ENCODE measurements at places on chromosomes 16 and 17.

DNA sequence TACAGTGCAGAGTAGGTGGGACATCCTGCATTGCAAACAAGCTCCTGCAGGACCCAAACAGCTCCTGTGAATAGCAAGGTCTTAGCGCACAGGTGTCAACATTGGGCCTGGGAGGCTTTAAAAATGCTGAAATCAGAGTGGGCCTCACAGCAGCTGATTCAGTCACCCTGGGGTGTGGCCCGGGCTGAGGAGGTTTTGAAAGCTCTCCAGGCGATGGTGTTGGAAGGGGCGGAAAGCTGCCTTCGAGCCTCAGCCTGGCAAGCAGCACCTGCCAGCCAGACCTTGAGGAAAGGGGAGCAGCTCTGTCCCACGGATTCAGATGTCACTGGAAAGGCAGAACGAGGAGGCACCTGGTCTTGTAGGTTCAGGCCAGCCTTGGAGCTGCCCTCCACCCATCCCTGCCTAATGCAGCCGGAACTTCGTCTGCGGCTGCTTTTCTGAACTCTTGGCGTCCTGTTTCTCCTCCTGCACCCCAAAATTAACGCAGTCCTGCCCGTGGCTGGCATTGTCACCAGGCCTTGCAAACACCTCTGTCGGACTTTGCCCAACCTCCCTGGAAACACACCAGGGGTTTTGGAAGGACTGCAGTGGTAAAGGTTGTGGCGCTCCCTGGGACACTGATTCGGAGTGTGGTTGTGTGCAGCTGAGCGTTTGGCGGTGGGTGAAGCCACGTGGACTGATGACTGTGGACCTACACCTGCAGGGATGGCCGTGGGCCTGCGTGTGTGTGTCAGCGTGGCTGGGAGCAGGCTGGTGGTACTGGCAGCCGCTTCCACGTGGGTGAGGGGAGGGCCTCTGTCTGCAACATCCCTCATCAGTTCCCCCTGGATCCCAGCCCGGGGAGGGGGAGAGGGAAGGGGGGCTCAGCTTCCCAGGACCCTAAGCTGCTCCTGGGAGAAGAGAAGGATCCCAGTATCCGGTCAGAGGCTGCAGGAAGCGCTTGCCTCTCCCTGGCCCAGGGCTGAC is 3.4 kb downstream of the NECAB2 start:
- DNase-seq: no peak

GRCh38 chr16:51544851-51545467 is 393.9 kb upstream of the SALL1 start:
- no peak for DNase-seq

GRCh38 chr17:11293480-11293879 is 52.5 kb downstream of the SHISA6 start:
- no peak for DNase-seq

GRCh38 chr17:3914312-3914670 is 2.0 kb downstream of the P2RX1 start:
- no peak for DNase-seq

DNA sequence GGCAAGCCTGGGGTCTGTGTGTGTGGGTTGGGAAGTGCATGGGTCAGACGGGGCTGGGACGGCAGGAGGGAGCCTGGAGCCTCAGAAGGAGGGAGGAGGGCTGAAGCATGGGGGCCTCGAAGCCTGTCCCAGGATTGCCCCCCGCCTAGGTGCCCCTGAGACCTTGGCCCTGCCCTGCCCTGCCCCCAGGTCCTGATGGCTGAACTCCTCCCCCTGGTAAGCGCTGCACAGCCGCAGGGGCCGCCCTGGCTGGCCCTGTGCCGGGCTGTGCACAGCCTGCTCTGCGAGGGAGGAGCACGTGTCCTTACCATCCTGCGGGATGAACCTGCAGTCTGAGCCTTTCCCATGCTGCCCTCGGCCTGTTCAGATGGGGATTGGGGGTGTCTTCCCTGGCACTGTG is 4.4 kb downstream of the TEDC2 start:
- no peak for DNase-seq

GRCh38 chr17:76735006-76735405 is 2.1 kb downstream of the SRSF2 start:
- peak; percentile 25 for DNase-seq

GRCh38 chr16:71426069-71426879 is 15.6 kb downstream of the TLE7 start:
- DNase-seq: peak; percentile 89

GRCh38 chr17:78174346-78174869 is 6.0 kb downstream of the SYNGR2 start:
- DNase-seq: no peak

DNA sequence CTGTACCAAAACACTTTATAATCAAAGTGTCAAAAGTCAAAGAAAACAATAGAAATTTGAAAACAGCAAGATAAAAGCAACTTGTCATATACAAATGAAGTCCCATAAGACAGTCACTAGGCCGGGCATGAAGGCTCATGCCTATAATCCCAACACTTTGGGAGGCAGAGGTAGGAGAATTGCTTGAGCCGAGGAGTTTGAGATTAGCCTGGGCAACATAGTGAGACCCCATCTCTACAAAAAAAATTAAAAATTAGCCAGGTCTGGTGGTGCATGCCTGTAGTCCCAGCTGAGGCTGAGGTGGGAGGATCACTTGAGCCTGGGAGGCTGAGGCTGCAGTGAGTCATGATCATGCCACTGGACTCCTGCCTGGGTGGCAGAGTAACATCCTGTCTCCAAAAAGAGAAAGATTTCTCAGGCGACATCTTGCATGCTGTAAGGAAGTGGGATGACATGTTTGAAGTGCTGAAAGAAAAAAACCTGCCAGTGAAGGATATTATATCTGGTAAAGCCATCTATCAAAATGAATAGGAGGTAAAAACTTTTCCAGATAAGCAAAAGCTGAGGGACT is 98.7 kb upstream of the NACA2 start:
- peak; percentile 35 for DNase-seq

- DNase-seq: no peak
Measured at GRCh38 chr16:57358086-57358420, 530 bp upstream of the CCL22 start.

DNA sequence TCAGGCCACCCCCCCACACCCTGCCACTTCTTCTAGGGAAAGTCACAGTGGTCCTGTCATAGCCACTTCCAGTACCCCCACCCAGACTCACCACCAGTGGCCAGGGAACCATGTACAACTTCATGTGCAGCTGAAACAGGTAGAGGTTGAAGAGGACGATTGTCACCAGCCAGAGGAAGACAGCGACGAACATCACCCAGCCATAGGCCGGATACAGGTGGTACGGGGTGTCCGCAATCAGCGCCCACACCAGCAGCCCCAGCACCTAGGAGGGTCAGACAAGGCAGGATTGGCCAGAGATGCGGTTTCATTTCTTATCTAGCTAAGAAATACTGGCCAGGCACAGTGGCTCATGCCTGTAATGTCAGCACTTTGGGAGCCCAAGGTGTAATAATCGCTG is 16.7 kb downstream of the ARL2BP start:
- no peak for DNase-seq
